ENCODE measurements at places on chromosomes 7 and 10.

DNA sequence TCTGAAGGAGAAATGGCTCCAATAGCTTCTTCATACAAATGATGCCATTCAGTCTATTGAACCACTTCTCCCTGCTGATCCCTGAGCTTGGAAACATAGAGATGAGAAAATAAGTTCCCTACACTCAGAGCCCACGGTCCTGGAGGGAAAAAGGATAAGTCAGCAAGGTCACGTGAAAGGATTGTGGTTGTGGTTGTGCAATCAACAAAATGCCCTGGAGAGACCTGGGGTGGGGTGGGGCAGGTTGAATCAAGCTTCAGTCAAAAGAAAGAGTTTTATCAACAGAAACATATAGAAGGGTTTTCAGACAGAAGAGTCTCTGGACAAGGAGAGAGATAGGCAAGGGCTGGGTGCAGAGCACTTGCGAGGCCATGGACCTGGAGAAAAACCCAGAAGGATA, 30.1 kb downstream of the C10orf90 start:
- no peak for DNase-seq

GRCh38 chr10:94524146-94524545, 21.4 kb upstream of the HELLS start:
- DNase-seq, result no peak

GRCh38 chr10:5638494-5638893, 27.9 kb downstream of the ASB13 start:
- DNase-seq, result no peak

DNA sequence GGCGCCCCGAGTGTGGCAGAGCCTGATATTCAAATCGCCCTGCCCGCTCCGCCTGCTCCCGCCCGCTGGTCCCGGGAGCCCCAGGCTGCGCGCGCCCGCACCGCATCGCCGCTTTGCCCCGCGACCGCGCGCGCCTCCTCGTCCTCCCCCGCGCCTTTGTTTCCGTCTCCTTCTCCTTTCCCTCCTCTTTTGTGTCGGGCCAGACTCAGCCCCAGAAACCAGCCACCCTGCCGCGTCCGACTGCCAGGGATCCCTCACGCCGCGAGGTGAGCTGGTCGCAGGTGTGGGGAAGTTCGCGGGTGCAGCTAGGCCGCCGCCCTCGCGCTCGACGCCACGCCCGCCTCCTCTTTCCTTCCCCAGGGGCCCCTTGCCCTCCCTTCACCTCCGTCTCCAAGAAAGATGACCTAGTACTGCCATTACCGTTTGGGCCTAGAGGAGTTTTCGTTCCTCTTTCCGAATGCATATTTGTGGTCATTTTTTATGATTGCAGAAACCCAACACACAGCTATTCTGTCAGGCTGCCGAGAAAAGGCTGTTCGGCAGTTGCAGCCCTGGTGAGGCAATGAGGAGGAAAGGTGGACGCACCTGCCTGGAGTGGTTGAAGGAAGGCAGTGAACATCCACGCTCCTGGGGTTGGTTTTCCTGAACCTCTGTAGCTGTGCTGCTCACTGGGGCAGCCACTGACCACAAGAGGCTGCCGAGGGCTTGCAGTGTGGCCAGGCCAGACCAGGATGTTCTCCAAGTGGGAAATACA, 107.3 kb downstream of the SNX10 start:
- peak; percentile 80 for DNase-seq

DNA sequence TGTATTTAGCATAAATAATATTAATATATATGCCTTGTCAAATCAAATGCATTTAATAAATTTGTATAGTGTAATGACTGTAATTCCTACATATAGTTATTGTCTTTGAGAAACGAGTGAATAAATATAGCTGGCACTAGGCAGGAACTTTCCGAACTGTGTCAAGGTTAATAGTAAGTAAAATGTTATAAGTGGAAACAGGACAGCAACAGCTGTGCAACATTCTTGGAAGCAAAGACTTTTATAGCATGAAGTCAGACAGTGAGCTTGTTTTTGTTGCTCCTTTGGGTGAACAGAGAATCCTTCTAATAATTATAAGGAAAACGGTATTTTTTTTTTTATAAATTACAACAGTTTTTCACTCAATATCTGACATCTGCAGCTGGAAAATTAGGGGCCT, 14.0 kb upstream of the EXOC6 start:
- no peak for DNase-seq

- DNase-seq, result no peak
Observed at GRCh38 chr7:156589808-156590207, 50.8 kb upstream of the RNF32 start.

- no peak for DNase-seq
Observed at GRCh38 chr7:64802699-64803098, 8.5 kb downstream of the ZNF138 start.

DNA sequence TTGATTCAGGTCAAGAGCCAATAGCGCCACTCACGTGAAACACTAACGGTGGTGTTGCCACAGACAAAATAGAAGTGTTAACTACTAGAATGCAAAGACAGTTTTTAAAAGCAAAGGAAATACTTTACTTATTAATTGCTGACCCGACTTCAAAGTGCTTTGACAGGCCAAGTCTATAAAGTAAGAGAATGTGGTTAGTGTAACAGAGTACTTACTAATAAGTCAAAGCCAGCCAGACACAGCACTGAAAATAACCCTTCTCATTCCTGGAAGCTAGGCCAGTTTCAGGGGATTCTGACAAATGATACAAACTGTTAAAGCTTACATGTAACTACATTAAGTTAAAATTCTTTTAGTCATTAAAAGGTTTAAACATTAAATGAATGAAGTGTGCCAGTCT, 50.3 kb downstream of the ENO4 start:
- no peak for DNase-seq

- DNase-seq, result no peak
Observed at GRCh38 chr7:13949445-13949844, 40.0 kb downstream of the ETV1 start.

- DNase-seq, result peak; percentile 1
Observed at GRCh38 chr10:90592638-90593302, 265.1 kb downstream of the HTR7 start.

GRCh38 chr7:100438172-100438571, 1.9 kb upstream of the PPP1R35 start:
- DNase-seq, result no peak

DNA sequence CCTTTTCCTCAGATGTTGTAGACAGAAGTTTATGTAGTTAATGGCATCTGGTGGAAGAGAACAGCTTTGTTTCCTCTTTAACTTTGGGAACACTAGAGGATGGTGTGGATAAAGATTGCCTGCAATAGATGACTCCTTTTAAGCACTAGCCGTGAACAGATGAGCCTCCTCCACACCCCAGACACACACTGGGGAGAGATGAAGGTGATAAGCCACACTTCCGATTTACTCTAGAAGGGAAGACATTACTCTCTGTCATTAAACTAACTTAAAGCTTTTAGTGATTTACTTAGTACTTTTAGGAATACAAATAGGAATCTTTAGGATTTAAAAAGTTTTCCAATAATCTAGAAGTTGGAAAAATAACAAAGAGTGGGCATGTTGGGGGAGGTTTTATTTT, 6.8 kb downstream of the HSPA14 start:
- no peak for DNase-seq

GRCh38 chr7:142153400-142153799, 41.9 kb downstream of the MGAM2 start:
- no peak for DNase-seq

Measured in hypothalamus (tissue), 51 donors.